ENCODE measurements at places on chromosomes 2 and 18.

- DNase-seq: no peak
These were observed 31.6 kb upstream of the RNF138 start for GRCh38 chr18:32060026-32060425.

DNA sequence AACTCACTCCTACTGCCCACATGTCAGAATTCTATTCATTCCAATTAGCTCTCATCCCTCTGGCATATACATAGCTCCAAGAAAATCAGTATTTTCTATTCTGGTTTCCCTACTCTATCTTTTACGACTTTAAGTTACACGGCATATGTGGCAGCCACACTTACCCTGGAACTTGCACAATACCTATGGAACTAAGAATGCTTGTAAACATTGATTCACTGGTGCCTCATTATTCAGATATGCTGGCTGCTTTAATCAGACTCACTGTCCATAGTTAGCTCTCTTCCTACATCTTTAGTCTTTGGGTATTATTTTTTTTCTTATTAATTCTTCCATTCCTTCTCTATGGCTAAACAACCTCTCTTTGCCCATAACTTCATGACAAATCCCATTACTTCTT is 1519.9 kb upstream of the ACVR2A start:
- no peak for DNase-seq

- DNase-seq: no peak
These were observed 4.2 kb downstream of the MEIS1 start for GRCh38 chr2:66438891-66439811.

- peak; percentile 25 for DNase-seq
These were observed 96.2 kb upstream of the SNTG2 start for GRCh38 chr2:854460-854859.

GRCh38 chr18:55893948-55894347 is 306.0 kb upstream of the TCF4 start:
- no peak for DNase-seq

DNA sequence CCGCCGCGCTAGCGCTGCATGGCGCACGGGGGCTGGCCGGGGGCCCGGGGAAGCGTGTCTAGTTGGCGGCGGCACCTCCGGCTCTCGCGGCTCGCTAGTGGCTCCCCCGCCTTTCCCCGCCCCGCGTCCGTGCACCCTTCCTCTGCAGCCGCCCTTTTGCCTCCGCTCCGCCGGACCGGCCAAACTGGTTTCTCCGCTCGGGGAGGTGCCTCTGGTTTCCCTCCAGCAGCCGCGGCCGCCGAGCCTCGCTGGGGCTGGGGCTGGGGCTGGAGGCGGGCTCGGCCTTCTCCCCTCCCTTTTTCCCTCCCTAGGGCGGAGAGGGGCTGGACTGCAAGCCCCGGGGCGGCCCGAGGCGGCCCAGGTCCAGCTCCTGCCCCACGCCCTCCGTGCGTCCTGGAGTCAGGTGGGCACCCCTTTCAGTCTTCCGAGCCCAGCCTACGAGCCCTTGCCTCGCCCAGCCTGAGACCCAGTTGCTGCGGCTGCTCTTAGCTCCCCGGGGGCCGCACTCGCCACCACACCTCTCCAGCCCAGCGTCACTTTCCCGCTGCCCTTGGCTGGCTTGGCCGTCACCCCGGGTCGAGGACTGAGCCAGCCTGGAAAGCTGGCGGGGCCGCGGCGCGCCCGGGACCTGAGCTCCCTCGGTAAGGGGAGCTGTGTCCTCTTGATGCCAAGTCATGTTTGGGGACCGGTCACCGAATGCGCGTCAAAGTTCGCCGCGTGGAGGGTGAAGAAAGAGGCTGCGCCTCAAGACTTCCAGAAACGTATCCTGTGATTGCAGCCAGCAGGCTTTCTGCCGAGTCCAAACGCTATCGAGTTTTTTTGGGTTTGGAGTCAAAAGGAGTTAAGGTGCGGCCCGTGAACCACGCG is at the start of gene ATP8B1:
ATP8B1 (minus strand) TSS at position 213 of the 867 bp plus-strand sequence. CDS start 71,508 bp downstream, outside the sequence.
- DNase-seq: no peak

- no peak for DNase-seq
These were observed 155.8 kb upstream of the ALKAL2 start for GRCh38 chr2:443741-444140.

- no peak for DNase-seq
These were observed 3.8 kb downstream of the ZFAND2B start for GRCh38 chr2:219210196-219210885.

DNA sequence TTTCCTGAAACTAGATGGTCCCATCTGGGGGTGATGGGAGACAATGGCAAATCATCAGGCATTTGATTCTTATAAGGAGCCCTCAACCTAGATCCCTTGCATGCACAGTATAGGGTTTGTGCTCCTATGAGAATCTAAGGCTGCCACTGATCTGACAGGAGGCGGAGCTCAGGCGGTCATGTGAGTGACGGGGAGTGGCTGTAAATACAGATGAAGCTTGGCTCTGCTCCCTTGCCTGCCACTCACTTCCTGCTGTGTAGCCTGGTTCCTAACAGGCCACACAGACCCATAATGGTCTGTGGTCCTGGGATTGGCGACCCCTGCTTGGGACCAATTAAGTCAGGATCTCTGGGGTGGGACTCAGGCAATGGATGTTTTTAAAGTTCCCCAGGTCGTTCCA is 293.4 kb downstream of the ZNF521 start:
- DNase-seq: no peak

DNA sequence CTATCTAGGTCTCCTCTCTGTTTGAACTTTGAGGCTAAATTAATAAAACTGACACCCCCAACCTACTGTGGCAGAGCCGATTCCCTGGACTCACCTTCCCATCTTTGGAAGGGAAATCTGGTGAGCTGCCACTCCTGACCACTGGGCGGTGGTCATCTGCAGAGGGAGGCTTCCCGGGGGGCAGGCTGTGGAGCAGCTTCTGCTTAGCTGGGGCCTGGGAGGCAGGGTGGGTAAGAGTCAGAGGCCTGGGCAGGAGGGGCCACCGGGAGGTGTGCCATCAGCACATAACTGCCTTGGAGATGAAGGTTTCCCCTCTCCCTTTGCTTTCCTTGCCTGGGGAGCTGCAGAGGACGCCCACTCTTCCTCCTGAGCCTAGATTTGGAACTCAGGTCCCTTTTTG is 2.3 kb upstream of the NPPC start:
- DNase-seq: no peak

- DNase-seq: no peak
These were observed 6.8 kb downstream of the RAB12 start for GRCh38 chr18:8616028-8616401.

DNA sequence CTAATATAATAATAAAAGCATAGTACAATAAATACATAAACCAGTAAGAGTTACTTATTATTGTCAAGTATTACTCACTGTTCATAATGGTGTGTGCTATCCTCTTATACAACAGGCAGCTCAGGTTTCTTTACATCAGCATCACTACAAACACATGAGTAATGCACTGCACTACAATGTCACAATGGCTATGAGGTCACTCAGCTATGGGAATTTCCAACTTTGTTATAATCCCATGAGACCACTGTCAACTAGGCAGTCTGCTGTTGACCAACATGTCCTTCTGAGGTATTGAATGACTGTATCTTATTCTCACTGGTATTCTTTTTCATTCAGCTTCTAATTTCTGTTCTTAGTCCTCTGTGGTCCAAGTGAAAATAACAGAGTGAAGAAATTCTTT is 250.4 kb upstream of the DSEL start:
- no peak for DNase-seq

DNA sequence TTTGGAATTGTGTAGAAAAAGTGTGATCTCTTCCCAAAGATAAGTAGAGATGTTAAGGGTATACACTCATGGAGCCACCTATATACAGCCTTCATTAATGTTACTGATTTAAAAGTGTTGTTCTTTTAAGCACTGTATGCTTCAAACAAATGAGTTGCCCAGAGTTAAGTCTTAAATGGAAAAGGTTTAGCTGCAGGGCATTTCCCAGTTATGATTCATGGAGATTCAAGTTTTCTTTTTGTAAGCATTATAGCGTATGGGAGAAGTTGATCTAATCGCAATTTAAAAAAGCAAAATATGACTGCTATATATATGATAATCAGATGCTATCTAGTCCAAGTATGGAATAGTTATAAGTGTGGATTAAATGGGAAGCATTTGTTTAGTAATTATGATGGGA is 4.8 kb downstream of the PDK1 start:
- DNase-seq: no peak

DNA sequence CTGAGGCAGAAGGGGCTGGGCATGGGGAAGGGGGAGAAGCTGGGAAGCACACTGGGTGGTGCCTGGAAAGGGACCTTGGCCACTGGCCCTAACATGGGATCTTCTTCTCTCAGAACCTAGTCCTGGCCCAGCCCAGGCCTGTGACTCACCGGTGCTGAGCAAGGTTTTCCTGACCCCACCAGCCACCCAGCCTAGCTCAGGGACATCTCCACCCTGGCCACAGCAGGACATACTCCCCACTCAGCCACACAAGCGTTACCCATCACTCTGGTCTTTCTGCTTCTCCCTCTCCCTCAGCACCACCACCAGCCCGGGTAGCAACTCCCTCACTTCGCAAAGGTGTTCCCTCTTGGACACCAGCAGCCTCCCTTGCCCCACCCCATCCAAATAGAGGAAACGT is 22.8 kb downstream of the TNS1 start:
- DNase-seq: no peak

- no peak for DNase-seq
These were observed 150.9 kb downstream of the GALR1 start for GRCh38 chr18:77400561-77400960.

GRCh38 chr2:25479761-25480160 is 138.0 kb upstream of the DNMT3A start:
- DNase-seq: no peak

GRCh38 chr2:9696731-9697130 is 65.9 kb upstream of the YWHAQ start:
- no peak for DNase-seq

GRCh38 chr18:5237083-5237722 is 40.1 kb upstream of the AKAIN1 start:
- DNase-seq: no peak

DNA sequence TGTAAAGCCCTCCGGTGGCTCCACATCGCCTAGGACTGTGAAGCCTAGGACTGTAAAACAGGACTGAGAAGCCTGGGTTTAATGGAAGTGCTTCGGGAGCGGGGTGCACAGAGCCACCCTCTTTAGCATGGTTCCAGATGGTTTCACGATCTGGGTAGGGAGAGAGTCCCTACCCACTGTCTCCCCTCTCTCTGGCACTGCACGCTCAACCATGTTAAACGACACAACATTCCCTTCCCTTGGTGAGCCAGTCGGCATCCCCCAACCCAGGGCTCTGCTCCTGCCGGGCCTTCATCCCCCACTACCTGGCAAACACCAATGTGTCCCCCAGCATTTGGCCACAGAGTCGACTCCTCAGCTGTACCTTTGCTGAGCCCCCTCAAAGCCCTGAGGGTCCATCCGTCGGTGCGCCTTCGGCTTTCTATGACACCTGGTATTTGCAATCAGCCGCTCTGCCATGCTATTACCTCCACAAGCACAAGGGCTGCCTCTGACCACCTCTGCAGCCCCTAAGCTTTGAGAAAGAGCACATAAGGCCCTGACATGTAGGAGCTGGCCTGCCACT is 1.1 kb downstream of the COPS9 start:
- DNase-seq: no peak

- DNase-seq: no peak
These were observed 8.0 kb upstream of the KDM3A start for GRCh38 chr2:86433137-86433536.

DNA sequence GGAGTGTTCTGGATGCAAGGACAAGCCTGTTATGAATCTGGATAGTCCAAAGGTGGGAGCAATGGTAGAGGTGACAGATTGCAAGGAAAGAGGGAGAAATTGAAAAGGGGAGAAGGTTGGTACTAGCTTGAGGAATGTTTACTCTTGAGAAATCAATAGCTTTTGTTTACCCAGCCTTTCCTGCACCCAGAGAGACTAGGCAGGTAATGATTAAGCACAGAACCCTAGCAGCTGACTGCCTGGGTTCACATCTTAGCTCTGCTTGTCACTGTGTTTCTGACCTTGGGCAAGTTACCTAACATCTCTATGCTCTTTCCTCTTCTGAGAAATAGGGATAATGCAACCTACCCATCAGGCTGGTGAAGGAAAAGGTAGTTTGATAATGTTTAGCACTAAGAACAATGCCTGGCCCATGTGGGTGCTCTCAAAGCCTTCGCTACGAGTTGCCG is 178.6 kb downstream of the MGAT5 start:
- no peak for DNase-seq

DNA sequence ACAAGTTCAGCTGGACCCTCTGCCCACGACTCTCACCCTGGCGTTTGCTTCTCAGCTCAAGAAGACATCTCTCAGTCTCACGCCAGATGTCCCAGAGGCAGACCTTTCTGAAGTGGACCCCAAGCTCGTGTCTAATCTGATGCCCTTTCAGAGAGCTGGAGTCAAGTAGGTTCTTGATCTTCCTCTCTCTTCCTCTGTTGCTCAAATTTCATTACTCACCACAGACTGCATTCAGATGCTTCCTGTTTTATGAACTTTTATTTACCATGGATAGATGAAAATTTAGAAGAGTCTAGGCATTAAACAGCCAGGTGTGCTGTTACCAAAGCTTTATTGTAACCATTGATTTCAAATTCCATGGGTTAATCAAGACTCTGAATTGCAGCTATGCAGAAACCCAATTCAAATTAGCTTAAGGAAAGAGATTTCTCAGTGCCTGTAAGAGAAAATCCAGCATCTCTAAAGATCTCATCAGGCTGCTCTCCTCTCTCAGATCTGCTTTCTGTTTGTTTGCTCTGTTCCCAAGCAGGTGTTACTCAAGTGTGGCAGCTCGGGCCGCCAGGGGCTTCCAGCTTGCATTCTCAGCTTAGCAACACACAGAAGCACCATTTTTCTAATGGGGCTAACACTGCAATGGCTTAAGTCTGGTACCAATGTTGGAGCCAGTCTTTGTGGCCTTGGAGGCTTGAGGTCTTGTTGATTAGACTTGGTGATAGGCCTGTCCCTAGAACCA is 16.5 kb downstream of the SMARCAL1 start:
- no peak for DNase-seq

GRCh38 chr2:233384811-233385488 is 30.7 kb downstream of the DGKD start:
- DNase-seq: no peak

DNA sequence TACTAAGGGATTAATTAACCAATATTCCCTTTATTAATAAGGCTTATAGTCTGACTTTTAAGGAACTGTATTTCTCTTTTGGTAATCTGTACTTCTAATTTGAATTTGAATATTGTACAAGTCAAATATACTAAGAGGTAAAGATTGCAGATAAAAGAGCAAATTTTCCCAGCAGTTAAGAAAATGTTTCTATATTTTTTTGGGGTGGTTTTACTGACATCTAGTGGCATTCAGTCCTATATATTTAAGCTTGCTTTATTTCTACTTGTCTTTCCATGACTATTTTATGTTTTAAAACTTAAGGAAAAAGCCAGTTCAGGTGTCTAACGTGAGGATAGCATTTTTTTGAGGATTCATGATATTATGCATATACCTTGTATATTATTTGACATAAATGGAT is 41.6 kb downstream of the TDRD15 start:
- no peak for DNase-seq

- no peak for DNase-seq
These were observed 796.7 kb upstream of the CELF4 start for GRCh38 chr18:38362286-38362792.

Data from stimulated activated CD8-positive, alpha-beta memory T cell treated with anti-CD3 and anti-CD28 coated beads, Interleukin-4, amount 100 ng/mL, for 24 hours (primary cell).